ENCODE measurements at places on chromosomes 4 and X.

- DNase-seq, result no peak
Observed at GRCh38 chr4:173917255-173917960, 366.1 kb downstream of the FBXO8 start.

DNA sequence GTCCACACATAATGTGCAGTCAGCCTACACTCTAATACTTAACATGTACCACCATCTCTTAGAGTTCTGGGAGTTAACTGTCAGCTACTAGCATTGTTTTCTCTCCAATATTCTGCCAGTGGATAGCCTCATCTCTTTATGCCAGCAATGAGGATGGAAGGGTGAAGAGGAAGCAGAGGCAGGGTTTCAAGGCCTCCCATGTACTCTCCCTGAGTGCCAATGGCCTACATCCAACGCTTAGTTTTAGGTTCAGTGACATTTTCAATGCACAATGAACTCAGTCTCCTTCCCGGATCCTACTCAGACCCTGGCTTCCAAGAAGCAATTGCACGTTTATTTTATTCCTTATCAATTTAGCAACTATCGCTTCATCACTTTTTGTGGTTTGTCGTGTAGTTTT, 686.1 kb downstream of the DMD start:
- no peak for DNase-seq

DNA sequence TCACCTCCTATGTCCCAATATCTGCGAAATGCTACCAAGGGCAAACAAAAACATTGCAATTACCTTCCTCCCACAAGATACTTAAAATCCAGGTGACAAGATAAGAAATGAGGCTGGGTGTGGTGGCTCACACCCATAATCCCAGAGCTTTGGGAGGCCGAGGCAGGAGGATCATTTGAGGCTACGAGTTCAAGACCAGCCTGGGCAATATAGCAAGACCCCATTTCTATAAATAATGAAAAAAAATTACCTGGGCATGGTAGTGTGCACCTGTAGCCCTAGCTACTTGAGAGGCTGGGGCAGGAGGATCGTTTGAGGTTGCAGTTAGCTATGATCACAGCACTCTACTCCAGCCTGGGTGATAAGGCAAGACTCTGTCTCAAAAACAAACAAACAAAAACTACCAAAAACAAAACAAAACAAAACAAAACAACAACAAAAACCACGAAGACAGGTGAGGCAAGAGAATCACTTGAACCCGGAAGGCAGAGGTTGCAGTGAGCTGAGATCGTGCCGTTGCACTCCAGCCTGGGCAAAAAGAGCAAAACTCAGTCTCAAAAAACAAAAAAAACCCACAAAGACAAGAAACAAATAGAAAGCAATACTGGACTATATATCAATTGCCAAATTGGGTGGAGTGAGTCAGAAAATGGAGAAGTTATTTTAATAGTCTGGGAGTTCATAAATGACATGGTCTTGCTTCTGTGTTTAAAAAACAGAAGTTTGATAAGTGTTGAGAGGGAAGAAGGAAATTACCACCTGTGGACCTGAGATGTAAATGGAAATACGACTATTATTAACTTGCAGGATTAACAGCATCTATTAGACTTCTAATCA, 176.5 kb downstream of the FBXW7 start:
- DNase-seq, result no peak

GRCh38 chr4:26173619-26174018, 147.2 kb upstream of the RBPJ start:
- DNase-seq, result no peak

DNA sequence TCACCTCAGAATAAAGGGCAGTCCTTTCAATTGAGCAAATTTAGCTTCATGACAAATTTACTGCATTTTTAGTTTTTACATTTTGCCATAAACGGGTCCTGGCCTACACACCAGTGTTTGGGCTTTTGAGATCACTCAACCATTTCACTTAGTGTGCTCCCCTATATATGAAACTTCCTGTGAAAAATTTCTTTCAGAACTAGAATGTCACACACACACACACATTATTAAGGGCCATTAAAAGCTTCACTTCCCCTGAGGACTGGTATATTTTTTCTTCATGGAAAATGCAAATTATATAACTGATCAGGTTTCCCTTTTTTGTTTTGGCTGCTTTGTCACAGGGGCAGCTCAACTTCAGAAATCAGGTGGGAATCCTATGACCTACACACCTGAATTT, 206.5 kb downstream of the ENOX2 start:
- no peak for DNase-seq

Data from nucleus accumbens (tissue), 56 donors.